H4 (cell line): ENCODE measurements at places on chromosomes 4 and X.

DNA sequence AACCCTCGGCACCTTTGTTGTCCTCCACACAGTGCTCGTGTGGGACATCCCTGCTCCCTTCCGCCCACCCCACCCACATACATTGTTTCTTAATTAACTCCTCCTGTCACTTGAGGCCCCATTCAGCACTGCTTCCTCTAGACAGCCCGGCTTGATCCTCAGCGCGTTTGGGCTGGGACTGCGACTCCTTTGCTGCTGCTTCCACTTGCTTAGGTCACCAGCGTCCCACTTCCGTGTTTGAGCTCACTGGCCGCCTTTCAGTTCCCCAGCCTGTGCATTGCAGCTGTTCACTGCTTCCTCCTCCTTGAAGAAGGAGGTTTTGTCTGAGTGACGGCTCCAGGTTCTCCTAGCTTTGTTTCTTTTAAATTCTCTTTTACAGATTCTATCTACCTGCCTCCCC, 16.1 kb downstream of the RNF4 start:
- DNase-seq, result no peak

DNA sequence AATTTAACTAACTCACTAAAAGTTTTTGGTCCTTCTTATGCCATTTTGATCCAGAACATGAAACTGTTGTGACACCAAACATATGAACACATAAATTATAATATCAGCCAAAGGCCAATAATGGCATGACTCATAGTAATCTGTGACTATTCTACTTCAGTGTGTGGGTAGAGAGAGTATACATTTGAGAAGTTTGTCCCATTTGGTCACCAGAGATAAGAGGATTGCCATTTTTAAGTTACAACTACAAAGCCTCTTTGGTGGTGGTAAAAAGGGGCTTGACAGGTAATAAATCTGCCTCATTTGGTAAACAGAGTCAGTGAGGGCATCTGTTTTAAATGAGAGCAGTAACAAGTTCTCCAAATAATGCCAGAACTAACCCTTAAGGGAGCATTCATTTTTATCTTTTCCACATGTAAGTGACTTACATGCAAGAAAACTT, 117.9 kb downstream of the TBC1D19 start:
- DNase-seq, result peak; percentile 24

DNA sequence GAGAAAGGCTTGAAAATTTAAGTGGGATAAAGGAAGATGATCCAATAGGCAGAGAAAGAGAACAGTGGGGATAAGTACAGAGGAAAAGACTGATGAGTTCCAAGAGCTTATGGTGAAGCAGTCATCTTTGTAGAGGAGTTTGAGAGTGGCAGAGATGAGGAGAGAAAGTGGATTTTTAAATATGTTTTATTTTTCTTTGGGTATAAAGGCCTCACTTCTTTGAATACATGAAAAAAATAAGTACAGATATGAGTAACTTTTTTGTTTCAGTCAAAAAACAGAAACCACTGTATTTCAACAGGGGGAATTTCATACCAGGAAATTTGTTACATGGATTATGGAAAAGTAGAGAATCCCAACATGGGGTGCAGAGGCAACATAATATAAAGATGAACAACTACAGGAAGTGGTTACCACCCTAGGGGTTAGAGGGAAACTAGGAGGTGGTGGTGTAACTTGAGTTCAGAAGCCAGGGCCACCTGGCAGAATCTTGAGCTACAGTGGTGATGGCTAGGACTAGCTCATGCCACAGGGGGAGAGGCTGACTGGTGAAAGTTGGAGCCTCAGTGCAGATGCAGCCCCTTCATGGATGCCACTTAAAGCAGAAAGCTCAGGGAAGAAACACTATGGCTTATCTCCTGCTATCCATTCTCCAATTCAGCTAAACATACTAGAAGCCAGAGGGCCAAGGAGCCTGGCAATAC, 3.4 kb upstream of the CYBB start:
- DNase-seq, result no peak

GRCh38 chr4:48967631-48968030, 18.4 kb upstream of the CWH43 start:
- no peak for DNase-seq

DNA sequence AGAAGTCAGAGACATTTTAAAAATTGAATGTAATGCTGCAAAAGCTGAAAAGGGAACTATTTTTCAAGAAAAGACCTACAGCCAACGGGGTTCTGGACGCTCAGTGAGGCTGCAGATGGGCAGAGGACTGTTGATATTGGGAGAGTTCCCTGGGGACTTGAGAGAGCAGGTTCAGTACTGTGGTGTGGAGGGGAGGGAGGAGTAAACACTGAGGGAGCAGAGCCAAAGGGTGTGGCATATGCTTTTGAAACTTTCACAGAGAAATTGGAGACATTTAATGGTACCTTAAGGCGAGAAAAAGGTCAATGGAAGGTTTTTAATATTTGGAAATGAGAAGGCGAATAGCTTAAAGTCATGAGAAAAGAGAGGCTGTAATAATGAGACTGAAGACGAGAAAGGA, 62.2 kb upstream of the GPM6A start:
- no peak for DNase-seq

DNA sequence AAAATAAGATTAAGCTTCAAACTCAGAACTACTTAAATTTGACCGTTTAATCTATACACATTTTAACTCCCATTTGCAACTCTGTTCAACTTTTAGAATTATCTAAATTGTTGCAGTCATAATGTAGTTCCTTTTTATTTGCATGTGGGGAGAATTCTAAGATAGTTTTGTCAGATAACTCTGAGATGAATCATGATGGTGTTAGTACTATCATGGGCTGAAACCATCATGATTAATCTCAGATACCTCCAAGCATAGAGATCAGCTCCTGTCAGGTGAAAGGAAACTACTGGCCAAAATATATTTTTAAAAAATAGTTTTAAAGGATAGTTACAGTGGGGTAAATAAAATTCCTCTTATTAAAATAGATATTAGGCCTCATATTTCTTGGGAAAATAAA, 39.0 kb downstream of the FBXO8 start:
- no peak for DNase-seq
